NCI-H187 treated with DMSO at 0.1 percent for 48 hours (cell line): ENCODE measurements at places on chromosomes 5 and 9.

- no peak for DNase-seq
These were observed 15.9 kb upstream of the RNF183 start for GRCh38 chr9:113319054-113319453.

- DNase-seq: no peak
These were observed 273.1 kb upstream of the PIK3R1 start for GRCh38 chr5:67942421-67942820.

DNA sequence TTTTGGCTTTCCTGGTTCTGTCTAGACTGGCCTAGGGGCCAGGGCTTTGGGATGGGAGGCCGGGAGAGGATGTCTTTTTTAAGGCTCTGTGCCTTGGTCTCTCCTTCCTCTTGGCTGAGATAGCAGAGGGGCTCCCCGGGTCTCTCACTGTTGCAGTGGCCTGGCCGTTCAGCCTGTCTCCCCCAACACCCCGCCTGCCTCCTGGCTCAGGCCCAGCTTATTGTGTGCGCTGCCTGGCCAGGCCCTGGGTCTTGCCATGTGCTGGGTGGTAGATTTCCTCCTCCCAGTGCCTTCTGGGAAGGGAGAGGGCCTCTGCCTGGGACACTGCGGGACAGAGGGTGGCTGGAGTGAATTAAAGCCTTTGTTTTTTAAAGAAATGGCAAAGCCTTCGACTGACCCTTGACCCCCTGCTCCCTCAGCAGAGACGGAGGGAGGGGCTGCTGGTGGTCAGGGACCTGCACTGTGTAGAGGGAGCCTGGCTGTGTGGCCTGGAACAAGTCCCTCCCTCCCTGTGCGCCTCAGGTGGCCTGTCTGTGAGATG lies 11.1 kb downstream of the FPGS start:
- no peak for DNase-seq

DNA sequence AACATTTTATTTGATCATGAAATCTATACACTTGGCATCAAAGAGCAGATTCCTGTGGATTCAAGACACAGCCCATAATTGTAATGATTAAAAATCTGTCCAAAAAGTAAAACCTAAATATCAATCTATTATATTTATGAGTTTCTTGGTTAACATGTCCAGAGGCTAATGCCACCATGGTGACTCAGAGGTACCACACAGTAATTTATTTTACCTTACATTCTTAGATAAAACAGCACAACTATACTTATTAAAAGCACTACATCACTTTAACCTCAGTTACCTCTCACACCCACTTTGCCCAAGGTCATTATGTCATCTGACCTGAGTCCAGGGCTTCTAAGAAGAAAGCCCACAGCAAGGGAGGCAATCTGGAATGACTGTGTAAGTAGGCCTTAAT lies 519.2 kb downstream of the RASEF start:
- no peak for DNase-seq

- no peak for DNase-seq
These were observed 139.5 kb downstream of the BARX1 start for GRCh38 chr9:93815677-93816076.

GRCh38 chr9:98838868-98839565 lies 31.5 kb downstream of the GALNT12 start:
- DNase-seq: no peak

GRCh38 chr5:107464416-107464815 lies 206.3 kb downstream of the EFNA5 start:
- no peak for DNase-seq

DNA sequence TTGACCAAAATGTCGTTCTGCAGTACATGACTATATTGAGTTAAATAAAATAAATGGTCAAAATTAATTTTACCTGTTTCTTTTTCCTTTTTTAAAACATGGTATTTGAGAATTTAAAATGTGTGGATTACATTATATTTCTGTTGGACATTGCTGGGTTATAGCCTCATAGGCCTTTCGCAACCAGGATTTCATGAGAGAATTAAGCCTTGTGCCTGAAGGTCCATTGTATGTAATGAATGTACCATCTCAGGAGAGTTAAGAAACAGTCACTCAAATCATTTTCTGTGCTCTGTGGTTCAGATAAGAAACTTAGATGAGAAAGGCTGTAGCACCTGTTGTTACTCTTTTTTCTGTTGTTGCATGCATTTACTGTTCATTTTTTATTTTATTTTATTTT lies 103.5 kb downstream of the ANGPTL2 start:
- DNase-seq: no peak

DNA sequence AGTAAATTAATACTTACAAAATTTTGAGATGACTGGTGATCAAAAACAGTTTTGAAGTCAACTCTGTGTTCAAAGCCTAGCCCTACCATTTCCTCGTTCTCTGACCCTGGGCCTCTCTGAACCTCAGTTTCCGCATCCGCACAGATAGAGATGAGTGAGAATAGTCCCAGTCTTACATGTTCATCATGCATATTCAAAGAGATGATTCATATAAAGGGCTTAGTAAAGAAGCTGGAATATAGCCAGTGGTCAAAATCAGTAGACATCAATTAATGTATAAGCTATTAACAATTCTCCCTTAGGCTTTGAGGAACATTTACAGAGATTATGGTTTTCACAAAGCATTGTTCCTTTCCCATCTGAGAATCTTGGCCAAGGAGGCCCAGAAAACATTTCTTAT lies 250.6 kb downstream of the SPOCK1 start:
- no peak for DNase-seq

DNA sequence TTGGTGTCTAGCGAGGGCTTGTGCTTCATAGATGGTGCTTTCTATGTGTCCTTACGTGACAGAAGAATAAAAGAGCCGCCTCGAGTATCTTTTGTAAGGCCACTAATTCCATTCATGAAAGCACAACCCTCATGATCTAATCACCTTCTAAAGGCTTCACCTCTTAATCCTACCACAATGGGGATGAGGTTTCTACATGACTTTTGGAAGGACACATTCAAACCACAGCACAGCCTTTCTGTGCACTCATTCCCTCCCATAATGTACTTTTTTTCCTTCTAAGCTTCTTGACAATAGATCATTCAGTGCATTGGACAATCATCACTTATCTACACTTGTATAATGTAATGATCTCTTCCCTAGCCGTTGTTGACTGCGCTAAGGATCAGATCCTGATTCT lies 774.8 kb downstream of the BRINP1 start:
- no peak for DNase-seq

GRCh38 chr9:83166372-83166771 lies 103.4 kb upstream of the RASEF start:
- no peak for DNase-seq

DNA sequence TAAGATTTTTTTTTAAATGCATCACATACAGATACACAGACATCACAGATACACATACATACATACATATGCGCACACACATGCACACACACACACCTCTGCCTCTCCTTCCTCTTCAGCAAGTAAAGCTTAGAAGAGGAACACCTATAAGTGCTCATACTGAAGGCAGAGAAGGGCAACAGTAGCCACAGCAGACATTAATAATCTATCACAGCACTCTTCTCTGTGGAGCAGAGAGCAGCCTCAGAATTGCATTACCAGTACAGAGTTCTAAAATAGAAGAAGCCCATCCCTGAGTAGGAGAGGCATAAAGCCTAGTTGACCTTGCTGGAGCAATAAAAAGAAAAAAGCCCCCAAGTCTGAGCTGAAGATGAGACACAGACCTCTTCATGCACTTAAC lies 110.6 kb downstream of the MLLT3 start:
- DNase-seq: no peak

DNA sequence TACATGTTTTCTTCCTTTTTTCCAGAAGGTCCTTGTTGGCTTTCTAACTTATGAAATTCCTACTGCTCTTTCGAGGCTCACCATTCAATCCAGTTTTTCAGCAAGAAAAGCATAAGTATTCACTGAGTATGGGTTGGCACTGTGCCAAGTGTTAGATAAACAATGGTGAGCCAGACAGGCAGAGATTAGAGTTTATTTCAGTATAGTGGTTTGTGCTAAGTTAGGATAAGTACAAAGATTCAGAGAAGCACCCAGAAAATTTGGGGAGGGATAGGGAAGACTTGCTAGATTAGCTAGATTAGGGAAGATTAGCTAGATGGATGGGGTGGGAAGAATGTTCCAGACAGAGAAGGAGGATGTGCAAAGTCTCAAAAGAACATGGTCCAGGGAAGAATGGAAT lies 122.9 kb downstream of the OXCT1 start:
- DNase-seq: no peak

DNA sequence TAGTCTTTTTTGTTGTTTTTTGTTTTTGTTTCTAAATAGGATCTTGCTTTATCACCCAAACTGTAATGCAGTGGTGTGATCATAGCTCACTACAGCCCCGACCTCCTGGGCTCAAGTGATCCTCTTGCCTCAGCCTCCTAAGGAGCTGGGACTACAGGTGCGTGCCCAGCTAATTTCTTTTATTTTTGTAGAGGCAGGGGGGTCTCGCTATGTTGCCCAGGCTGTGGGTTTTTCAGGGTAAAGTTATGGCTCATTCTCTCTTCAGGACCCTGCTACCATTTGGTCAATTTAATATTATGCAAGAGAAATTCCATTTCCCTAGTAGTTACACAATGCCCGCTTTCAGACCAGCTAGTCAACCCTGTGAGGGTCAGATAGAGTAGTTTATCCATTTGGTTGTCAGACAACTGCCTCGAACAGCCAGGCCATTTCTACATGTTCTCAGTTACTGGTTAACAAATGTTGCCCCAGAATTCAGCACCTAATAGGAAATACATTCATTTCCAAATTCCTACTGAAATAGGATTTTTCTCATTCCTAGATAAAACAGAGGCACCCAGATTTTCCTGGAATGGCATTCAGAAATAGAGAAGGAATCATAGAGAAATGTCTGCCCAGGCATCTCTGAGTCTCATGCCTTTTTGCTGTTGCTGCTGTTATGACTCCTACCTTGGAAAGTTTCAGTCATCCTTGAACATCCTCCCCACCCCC lies 6.4 kb upstream of the GLIS3 start:
- DNase-seq: no peak

GRCh38 chr9:126113756-126114408 lies 212.7 kb upstream of the MVB12B start:
- no peak for DNase-seq

- no peak for DNase-seq
These were observed 153.8 kb downstream of the AUH start for GRCh38 chr9:91207729-91208418.

DNA sequence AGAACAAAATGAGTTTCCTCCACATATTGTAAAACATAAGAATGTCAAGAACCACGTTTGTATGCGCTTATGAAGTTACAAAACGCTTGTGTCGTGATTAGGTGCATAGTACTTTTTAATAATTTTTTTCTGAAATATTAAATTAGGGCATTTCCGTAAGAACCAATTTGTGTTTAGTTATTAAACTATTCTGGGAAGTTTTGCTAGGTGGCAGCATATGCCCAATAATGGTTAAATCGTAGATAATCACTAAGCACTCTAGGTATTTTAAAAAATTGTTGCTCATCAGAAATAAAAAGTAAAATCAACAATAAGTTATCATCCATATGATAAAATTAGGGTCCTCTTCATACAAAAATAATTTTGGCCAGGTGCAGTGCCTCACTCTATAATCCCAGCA lies 5.4 kb downstream of the SRFBP1 start:
- no peak for DNase-seq

DNA sequence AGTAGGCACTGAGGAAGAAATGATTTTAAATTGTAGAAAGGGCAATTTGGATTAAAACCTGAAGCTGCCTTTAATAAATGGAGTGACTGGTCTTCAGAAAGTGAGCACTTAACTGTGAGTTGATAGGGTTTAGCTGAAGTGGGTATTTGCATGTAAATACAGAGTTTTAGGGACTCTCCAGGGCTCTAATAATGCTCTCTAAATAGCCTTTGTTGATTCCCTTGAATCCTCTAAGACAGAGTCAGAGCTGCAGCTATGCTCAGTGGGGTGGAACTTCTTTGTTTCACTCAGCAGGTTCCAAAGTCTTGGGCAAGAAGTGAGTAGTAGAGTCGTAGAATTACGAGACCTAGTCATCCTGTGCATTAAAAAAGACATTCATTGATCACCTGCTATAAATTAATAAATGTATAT lies 21.4 kb downstream of the GLRA1 start:
- no peak for DNase-seq

GRCh38 chr5:173271419-173271818 lies 36.4 kb upstream of the NKX2-5 start:
- no peak for DNase-seq

DNA sequence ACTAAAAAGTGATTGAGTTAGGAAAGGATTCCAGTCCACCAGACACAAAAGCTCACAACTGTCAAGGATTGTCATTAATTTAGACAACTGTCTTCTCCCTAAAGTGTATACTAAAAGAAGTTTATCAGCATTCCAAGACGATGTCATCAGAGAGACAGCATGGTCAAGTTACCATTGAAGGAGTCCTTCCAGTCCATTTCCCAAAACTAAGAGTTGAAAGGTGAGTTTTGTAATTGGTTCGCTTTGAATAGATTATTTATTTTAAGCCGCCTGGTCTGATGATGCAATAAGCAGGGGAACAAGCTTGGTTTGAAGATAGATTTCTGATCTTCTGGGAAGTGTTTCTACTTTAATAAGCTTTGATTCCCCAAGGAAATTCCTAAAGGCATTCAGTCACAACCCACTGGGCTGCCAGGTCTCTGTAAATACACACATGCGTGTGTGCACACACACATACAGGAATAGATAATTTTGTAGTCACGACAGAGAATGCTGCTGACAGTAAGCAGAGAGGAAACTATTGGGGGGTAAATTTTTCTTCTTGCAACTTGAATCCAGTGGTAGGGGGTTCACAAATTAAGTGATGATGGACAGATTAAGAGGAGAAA lies 234.8 kb downstream of the PIK3R1 start:
- no peak for DNase-seq

GRCh38 chr5:149273950-149274349 lies 2.3 kb downstream of the AFAP1L1 start:
- no peak for DNase-seq

DNA sequence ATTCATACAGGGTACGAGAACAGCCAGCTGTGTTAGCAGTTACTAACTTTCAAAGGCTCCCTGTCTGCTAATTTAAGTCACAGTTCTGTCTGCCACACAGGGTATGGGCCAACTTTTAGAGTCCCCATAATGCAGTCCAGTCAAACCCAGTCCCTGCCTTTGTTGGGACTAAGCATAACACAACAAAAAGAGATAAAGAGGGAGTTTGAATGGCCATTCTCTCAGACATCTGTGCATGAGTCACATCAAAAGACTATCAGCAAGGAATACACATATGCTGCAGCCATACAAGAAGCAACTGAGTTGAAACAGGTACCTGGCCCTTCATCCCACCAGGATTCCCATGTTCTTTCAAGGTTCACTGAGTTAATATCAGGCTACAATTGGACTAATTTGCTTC lies 744.5 kb upstream of the C9orf72 start:
- DNase-seq: no peak

DNA sequence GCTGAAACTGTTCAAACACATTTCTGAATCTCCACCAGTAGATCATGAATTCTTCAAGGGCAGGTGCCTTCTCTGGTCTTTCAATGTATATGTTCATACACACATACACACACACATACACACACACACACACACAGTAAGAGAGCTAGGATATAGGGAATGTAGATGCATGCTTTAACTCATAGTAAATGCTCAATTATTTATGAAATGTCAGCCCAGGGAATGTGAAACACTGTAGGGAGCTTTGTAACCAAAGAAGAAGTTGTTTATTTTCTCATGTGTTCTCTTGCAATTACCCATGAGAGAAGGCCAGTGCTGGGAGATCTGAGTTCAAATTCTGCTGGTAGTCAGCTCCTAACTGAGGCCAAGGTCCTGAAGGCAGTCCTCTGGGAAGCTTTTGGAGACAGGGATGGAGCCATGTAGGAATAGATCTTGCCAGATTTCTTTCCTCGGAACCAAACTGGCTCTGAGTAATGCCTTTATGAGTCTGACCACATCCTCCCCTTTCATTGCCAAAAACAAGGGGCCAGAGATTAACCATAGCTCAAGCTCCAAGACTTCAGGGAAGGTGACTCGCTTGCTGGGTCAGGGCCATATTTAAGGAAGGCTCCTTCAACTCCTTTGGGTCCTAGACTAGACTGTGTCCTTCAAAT lies 487.0 kb upstream of the TNC start:
- DNase-seq: no peak
